ENCODE measurements at places on chromosomes 1 and 21.

DNA sequence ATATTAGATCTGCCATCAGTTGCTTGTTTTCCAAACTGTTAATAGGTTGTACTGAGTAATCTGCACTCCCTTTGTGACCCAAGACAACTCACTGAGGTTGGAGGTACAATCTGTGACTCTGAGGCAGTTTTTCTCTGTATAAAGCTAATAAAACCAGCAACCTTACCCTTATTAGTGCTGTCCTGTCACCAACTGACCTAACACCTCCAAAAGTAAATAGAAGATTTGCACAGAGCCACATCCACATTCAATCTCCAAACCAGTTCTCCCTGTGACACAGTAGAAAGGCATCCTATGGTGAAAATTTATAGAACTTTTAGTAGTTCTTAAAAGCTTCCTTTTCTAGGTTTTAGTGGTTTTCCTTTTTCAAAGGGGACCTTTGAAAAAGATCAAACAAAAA is 140.4 kb upstream of the ADGRL2 start:
- DNase-seq: no peak

- no peak for DNase-seq
Measured at GRCh38 chr1:219880765-219881457, 47.4 kb downstream of the SLC30A10 start.

DNA sequence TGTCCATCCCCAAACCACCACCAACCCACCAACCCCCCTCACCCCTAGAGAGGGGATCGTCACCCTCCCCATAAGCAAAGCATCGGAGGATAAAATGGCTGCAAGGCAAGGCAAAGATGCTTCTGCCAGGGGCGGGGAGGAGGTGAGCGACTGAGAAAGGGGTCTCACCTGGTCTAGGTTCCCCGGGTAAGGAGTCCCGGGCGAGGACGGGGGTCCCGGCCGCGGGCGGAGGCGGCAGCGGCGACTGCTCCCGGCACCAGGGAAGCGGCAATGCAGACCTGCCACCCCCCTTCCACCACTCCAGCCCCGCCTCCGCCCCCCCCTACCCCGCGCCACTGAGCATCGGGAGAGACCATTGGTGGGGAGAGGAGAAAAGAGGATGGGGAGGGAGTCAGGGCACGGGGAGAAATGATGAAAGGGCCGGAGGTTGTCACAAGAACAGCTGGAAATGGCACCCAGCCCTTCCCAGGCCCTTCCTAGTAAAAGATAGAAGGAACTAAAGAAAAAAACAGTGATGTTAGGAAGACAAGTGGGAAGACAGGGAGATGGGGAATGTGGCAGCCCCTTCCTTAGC is at the start of gene SV2A:
Gene SV2A (minus strand): TSS at position 274 of the 574 bp plus-strand sequence. CDS start 4,004 bp downstream, outside the sequence.
- peak; percentile 8 for DNase-seq

DNA sequence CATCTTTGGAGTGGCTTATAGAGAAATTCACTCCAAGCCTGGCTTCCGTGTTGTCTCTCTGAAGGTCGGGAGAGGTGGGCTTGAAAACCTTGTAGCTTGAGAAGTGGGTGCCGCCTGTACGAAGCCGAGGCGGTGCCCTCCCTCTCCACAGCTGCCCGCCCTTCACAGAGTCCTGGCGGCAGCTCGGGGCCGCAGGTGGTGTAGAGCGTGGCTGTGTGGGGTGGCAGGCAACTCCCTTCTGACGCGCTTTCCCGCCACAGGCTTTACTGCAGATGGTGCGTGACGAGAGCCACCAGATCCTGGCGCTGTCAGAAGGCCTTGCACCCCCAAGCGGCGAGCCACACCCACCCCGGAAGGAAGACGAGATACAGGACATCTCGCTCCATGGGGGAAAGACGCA is 33.1 kb upstream of the DIP2A start:
- DNase-seq: peak; percentile 75

- no peak for DNase-seq
Measured at GRCh38 chr1:244205171-244205570, 154.1 kb downstream of the ZBTB18 start.

DNA sequence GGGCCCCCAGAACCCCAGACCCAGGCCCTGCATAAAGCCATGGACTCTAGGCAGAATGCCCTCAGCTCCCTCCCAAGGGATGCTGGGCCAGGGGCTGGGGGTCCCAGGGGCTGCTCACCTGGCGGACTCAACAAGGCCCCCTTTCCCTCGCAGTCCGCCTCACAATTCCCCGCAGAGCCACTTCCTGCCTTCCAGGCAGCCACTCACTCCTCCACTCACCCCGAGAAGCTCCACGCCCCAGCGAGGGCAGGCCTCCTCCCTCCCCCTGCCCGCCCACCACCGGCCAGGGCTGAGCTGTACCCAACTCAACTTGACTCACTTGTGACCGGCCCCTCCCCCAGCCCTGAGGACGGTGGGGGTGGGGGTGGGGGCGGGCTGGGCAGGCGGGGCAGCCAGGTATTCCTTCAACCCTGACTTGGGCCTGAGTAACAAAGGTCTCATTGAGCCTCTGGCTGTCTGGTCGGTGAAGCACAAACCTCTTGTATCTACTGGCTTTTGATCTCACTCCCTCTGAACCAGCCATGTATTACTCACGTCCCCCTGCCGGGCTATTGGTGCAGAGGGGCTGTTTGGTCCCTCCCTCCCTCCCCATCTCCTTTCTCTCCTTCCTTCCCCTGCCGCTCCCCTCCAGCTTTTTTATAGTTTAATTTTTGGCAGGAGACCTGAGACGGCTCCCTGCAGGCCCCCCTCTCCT is 5.9 kb downstream of the BLACAT1 start:
- peak; percentile 79 for DNase-seq

GRCh38 chr1:208825300-208825699 is 581.1 kb upstream of the PLXNA2 start:
- no peak for DNase-seq

- no peak for DNase-seq
Measured at GRCh38 chr1:61078618-61079295, 3.6 kb upstream of the NFIA start.

- DNase-seq: no peak
Measured at GRCh38 chr1:164560556-164560955, 1.6 kb downstream of the PBX1 start.

GRCh38 chr1:219446288-219446687 is 166.6 kb downstream of the ZC3H11B start:
- DNase-seq: no peak

- no peak for DNase-seq
Measured at GRCh38 chr1:242147096-242147976, 148.4 kb upstream of the MAP1LC3C start.

GRCh38 chr1:17742583-17742982 is 12.6 kb upstream of the ACTL8 start:
- no peak for DNase-seq

DNA sequence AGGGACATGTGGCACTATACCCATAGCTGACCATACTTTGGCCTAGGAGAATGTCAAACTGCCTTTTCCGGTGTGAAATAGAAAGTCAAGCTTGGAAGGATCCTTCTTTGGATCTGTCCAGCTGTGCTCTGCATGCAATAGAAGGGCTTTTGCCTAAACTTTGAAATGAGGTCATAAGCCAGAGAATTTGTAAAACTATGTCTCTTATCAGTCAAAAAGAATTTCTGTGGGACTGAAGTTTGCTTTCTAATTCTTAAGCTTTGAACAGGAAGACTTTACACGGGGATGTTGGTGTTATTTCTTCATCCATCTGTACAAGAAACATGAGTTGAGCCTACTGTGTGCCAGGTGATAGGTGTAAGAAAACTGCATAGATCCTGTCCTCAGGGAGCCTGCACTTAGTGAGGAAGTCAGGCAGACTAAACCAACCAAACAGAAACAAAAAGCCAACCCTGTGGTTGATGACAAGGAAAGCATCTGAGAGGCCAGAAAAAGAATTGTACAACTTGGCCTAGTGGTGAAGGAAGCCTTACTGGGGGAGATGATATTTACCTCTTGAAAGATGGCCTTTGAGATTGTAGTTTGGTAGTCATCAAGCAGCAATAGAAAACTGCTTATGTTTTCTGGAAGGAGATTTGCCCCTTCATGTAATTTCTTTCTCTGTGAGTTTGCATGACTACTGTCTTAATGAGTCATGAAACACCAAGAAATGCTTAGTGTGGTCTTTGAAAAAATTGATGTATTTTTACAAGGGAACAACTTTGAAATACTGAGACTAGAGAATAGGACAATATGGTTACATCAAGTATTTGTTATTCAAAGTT is 24.8 kb downstream of the TGFB2 start:
- DNase-seq: no peak

GRCh38 chr1:228867951-228868730 is 132.9 kb downstream of the RHOU start:
- DNase-seq: no peak

GRCh38 chr1:185716095-185716494 is 18.1 kb upstream of the HMCN1 start:
- DNase-seq: no peak

GRCh38 chr1:225548140-225548857 is 104.6 kb downstream of the ENAH start:
- DNase-seq: no peak

DNA sequence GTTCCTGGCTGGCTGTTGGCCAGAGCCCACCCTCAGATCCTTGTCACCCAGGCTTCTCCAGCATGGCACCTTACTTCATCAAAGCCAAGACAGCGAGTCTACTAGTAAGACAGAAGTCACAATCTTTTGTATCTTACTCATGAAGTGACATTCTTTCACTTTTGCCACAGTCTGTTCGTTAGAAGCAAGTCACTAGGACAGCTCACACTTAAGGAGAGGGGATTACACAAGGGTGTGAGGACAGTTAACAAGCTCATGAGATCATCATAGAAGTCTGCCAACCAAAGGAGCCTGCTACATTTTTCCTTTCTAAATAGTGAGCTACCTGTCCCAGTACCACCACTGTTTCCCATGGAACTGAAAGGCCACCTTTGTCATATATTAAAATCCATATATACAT is 61.5 kb downstream of the PACC1 start:
- no peak for DNase-seq

GRCh38 chr1:243542739-243543415 is 287.0 kb downstream of the SDCCAG8 start:
- no peak for DNase-seq

GRCh38 chr1:201945157-201945556 is 1.2 kb downstream of the LMOD1 start:
- no peak for DNase-seq

DNA sequence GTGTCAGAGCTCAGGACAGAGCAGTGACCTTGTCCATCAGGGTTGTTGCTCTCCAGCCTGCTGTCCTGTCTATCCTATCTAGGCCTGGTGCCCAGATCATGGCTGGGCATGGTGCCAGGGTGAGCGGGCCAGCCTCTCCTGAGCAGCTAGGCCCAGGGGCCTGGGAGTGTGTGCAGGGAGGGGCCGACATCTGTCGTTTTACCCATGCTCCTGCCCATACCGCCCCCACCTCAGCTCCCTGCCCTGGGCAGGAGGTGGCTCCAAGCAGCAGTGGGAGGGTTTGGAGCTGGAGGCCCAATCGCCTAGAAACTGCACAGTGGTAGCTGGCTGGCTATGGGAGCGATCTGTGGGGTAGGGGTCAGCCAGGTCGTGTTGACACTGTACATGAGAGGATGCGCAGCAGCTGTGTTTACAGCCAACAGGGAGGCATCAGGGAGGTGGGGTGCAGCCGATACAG is 6.5 kb downstream of the INSRR start:
- DNase-seq: no peak

DNA sequence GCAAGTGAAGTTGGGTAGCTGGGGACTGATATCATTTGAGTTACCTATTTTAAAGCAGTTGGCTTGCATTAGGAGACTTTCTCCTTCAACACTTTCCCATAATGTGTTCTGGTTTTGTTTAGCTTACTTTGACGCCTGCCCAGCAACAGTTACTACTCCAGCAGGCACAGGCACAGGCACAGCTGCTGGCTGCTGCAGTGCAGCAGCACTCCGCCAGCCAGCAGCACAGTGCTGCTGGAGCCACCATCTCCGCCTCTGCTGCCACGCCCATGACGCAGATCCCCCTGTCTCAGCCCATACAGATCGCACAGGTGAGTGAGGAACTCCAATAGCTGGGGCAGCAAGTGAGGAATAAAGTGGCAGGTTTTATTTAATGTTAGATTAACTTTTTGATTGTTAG is 144.3 kb downstream of the CD247 start:
- no peak for DNase-seq

- DNase-seq: no peak
Measured at GRCh38 chr1:197733324-197733723, 42.0 kb downstream of the DENND1B start.

DNA sequence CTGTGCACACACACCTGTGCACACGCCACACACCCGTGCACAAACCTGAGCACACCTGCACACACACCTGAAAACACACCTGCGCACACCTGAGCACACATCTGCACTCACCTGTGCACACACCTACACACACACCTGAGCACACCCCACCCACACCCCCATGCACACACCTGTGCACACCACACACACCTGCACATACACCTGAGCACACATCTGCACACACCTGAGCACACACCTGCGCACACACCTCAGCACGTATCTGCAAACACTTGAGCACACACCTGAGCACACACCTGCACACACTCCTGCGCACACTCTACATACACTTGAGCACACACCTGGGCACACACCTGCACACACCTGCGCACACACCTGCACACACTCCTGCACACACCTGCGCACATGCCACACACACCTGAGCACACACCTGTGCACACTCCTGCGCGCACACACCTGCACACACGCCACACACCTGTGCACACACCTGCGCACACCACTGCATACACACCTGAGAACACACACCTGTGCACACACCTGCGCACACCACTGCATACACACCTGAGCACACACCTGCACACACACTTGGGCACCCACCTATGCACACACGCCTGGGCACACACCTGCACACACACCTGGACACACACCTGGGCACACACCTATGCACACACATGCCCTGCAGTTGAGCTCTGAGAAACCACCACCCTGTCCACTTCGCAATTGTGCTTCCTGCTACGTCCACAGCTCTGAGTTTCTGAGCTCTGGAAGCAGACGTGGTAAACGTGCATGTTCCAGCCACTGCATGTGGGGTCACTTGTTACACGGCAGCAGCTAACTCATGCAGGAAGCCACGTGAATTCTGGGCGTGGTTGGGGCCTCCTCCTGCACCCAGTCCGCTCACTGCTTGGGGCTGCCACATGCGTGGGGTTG is 8.0 kb upstream of the C1orf159 start:
- no peak for DNase-seq

GRCh38 chr1:70086897-70087296 is 118.5 kb downstream of the LRRC40 start:
- no peak for DNase-seq

- DNase-seq: no peak
Measured at GRCh38 chr1:44536357-44537209, 131.5 kb downstream of the RNF220 start.

GRCh38 chr1:16367258-16367967 is 371 bp downstream of the SZRD1 start:
- peak; percentile 87 for DNase-seq

GRCh38 chr1:206782448-206782847 is 10.2 kb upstream of the IL10 start:
- DNase-seq: no peak
